Stimulated activated CD4-positive, alpha-beta T cell treated with anti-CD3 and anti-CD28 coated beads, Interleukin-1b, Interleukin-23, amount 100 ng/mL, for 24 hours (primary cell): ENCODE measurements at places on chromosomes 12 and 14.

GRCh38 chr14:67218126-67218525 lies 23.1 kb upstream of the PALS1 start:
- DNase-seq, result no peak

DNA sequence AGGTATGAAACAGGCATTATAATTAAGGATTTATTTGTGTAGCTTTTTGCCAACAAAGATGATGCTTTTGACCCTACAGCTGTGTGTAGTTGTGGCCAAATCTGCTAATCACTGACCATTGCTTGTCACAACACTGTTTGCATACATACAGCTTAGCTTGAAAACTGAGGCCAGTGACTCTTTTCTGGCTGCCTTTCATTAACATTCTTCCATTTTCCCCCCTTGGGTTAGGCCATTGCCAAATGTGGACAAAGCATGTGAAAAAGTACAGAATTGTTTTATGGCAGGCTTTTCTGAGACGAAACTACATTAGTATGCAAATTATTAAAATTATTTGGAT lies 263.3 kb downstream of the SLC16A7 start:
- no peak for DNase-seq

- peak; percentile 17 for DNase-seq
These were observed 1.3 kb downstream of the CHST11 start for GRCh38 chr12:104457746-104458693.

- no peak for DNase-seq
These were observed 241.5 kb downstream of the BCL11B start for GRCh38 chr14:99030454-99030853.

- no peak for DNase-seq
These were observed 123.1 kb upstream of the FAR2 start for GRCh38 chr12:29025937-29026336.

GRCh38 chr12:105018776-105019175 lies 32.7 kb downstream of the NOPCHAP1 start:
- DNase-seq, result no peak

- no peak for DNase-seq
These were observed 527.0 kb upstream of the ATP2B1 start for GRCh38 chr12:90235642-90236041.

GRCh38 chr12:50606675-50607375 lies 102.0 kb downstream of the DIP2B start:
- no peak for DNase-seq

DNA sequence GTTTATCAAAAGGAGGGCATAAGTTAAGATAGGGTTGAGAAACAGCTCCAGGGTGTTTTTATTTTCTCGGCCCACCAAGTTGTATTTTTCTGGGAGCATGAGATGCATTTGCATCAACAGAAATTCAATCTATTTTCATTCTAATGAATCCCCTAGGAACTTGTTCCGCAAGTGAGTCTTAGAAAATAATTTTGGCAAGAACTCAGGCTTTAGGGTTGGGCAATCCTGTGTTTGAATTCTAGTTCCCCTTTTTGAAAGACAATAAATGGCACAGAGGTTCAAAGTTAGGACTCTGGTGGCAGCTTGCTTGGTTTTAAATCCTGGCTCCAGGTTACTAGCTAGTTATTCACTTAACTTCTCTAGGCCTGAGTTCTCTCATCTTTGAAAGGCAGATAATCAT lies 23.7 kb downstream of the SLC5A8 start:
- no peak for DNase-seq

GRCh38 chr12:113057565-113058485 lies 1.3 kb downstream of the DTX1 start:
- DNase-seq, result no peak

GRCh38 chr14:66008631-66009030 lies 477.5 kb upstream of the CCDC196 start:
- no peak for DNase-seq

- no peak for DNase-seq
These were observed 29.7 kb downstream of the A2ML1 start for GRCh38 chr12:8852119-8852518.

- DNase-seq, result no peak
These were observed at the start of gene PAH for GRCh38 chr12:102917026-102917787. TSS of gene PAH (minus strand) at chr12:102917244. CDS start at chr12:102917130, 114 bp downstream.

GRCh38 chr14:95092723-95093122 lies 64.6 kb downstream of the DICER1 start:
- DNase-seq, result no peak

DNA sequence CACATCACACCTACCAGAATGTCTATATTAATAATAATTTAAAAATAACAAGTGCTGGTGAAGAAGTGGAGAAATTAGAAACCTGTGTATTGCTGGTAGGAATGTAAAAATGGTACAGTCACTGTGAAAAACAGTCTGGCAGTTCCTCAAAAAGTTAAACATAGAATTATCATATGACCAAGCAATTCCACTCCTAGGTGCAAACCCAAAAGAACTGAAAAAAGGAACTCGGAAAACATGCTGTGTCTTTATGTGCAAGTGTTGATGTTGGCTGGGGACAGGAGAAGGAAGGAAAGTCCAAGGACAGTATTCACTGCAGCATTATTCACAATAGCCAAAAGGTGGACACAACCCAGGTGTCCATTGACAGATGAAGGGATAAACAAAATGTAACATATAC lies 146.5 kb downstream of the TTC7B start:
- DNase-seq, result no peak

GRCh38 chr12:14956024-14956891 lies 5.1 kb downstream of the ARHGDIB start:
- no peak for DNase-seq

GRCh38 chr12:49564686-49565405 lies 3.1 kb downstream of the MCRS1 start:
- no peak for DNase-seq

DNA sequence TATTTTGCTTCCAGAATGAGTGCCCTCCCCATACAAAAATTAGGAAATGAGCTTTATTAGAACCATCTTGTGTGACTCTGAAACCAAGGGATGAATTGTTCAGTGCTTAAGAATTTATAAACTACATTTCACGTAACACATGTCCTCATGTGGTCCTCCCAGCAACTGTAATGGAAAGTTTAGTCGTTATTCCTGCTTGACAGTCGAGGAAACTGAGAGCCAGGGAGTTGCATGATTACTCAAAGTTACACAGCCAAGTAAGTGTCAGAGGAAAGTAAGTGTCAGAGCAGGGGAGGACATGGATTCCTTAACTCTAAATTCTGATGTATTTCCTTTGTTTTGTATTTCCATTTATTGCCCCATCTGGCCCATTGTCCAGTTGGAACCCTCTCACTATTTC lies 453.9 kb downstream of the FUT8 start:
- DNase-seq, result no peak

GRCh38 chr14:74425525-74426201 lies 347 bp downstream of the SYNDIG1L start:
- peak; percentile 28 for DNase-seq

GRCh38 chr14:99674776-99675381 lies 9.2 kb upstream of the CYP46A1 start:
- no peak for DNase-seq

GRCh38 chr14:77843651-77844050 lies 43.7 kb downstream of the ADCK1 start:
- DNase-seq, result no peak

GRCh38 chr14:76329154-76329928 lies 46.6 kb upstream of the ESRRB start:
- DNase-seq, result no peak

GRCh38 chr12:79706676-79707075 lies 15.9 kb upstream of the PAWR start:
- no peak for DNase-seq

- DNase-seq, result no peak
These were observed 604 bp downstream of the GLIPR1 start for GRCh38 chr12:75481013-75481705.

- no peak for DNase-seq
These were observed 64.9 kb downstream of the LLPH start for GRCh38 chr12:66065641-66066136.

GRCh38 chr14:51884086-51884927 lies 23.9 kb downstream of the GNG2 start:
- DNase-seq, result no peak

- DNase-seq, result no peak
These were observed 9.5 kb downstream of the CNTN1 start for GRCh38 chr12:40701756-40702155.

DNA sequence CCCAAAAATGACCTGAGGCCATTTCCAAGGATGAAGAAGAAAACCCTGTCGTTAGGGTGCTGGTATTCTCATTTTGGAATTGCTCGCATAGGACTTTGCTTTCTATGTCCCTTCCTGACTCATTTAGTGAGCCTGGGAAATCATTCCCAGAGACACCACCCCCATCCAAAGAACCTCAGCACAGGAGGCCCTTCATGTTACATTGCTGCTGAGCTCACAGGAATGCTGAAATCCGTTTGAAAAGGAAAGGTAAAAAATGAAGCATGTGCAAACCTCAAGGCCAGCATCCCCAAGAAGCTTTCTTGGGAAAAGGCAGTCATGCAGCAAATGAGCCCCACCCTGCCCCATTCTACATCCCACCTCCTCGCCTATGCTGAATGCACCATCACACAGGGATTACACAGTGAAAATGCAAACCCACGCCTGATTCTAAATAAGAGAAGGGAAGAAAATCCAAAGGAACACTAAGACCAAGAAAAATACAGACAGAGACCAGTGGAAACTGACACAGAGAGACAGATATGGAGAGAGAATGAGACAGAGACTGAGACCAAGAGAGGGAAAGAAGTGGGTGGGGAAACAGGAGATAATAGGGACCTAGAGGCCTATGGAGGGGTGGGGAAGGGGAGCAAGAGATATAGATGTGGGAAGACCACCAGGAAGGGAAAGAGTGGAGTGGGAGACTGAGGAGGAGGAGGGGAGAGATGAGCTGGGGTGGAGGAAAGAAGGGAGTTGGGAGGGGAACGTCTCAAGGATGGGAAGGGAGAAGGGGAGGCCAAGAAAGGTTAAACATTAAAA lies 33.5 kb downstream of the NIN start:
- DNase-seq, result no peak

GRCh38 chr14:36021030-36021422 lies 155.5 kb downstream of the PTCSC3 start:
- no peak for DNase-seq

DNA sequence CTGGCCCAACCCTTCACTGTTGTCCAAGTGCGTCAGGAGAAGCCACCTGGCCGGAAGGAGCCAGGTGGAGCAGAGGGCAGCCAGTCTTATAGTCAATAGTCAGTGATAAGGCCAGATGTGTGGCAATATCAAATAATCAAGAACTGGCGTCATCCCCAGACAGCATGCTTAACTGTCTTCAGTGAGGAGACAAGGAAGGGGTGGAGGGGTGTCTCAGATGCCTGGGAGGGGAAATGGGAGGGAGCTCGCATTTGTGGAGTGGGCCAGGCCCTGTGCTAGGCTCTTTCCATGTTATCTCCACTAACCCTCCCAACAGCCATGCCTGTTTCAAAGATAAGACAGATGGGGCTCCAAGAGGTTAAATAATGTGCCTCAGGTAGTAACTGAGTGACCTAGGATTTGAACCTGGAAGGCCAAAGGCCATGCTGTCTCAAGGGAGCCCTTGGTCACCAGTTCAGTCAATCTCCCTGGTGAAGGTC lies 48.9 kb upstream of the FOS start:
- no peak for DNase-seq

DNA sequence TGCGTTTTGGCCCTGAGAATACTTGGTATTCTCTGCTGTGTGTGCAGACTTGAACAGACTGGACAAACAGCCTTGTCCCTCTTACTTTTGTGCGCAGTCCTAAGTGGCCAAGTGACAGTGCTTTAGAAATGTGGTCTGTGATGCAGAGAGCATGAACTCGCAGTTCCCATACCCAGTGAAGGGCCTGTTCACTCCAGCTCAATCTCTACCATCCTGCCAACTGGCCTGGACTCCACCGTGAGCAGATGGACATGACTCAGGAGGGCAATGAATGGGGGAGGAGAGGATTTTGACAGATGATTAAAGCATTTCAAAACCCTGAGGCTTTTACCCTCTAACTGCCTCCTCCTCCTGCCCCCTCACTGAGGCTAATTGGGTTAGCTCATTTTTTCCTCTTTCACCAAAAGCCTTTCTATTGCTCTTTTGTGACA lies 62.5 kb upstream of the PYGL start:
- DNase-seq, result no peak
